Smooth muscle cell of trachea (primary cell): ENCODE measurements at places on chromosomes 7 and 10. TPM values are rescaled to one million over a fixed set of nuclear protein-coding genes. Genes with fewer than 3 reads are reported as not detected.

The BCAP29 gene
- total RNA-seq = 34.6 and 67.5 TPM in 2 replicates

The METTL27 gene
- total RNA-seq = 7.1 and 36.6 TPM in 2 replicates

The TCAF2 gene
- total RNA-seq = 2.6 and 5.2 TPM in 2 replicates

The TRIM4 gene
- 38.3 and 46.0 TPM in 2 replicates for total RNA-seq

The ZNF398 gene
- 8.3 and 9.3 TPM in 2 replicates for total RNA-seq
